GM23248 (cell line): ENCODE measurements at places on chromosomes 2 and 18.

- DNase-seq = no peak
Observed at GRCh38 chr2:106356291-106356690, 111.9 kb downstream of the RGPD3 start.

DNA sequence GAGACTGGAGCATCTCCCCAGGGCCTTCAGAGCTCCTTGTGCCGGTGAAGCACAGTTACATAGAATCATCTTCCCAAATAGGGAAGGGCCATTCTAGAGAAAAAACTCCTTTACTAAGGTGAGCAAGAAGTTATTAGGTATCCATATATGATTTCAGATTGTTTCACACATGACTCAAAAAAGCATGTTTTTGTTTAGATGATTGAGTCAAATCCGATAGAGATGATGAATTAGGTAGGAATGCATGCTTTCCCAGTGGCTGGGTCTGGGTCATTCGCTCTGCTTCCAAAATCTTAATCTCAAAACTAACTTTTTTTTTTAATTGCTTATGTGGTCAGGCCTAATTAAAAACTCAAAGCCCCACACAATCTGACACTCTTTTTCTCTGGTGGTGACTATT lies 3.8 kb downstream of the NT5C1B start:
- DNase-seq = peak; percentile 35

DNA sequence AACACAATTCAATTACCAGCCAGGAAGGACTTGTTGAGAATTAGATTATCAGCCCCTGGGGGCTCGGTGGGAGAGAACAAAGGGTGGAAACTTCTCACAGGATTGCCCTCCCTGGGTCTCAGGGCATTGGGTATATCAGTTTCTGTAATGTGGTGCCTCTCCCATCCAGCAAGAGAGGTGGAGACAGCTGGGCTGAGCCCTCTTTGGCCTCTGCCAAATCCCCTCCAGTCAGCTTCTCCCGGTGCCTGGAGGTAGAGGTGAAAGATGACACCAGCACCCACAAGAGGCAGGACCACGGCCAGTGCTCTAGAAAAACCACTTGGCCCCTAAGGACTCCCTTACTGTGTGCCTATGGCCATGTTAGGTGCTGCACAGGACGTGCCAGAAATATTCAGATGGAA lies 179.7 kb downstream of the HAUS1 start:
- DNase-seq = no peak

GRCh38 chr2:134410006-134410405 lies 156.1 kb downstream of the MGAT5 start:
- no peak for DNase-seq

DNA sequence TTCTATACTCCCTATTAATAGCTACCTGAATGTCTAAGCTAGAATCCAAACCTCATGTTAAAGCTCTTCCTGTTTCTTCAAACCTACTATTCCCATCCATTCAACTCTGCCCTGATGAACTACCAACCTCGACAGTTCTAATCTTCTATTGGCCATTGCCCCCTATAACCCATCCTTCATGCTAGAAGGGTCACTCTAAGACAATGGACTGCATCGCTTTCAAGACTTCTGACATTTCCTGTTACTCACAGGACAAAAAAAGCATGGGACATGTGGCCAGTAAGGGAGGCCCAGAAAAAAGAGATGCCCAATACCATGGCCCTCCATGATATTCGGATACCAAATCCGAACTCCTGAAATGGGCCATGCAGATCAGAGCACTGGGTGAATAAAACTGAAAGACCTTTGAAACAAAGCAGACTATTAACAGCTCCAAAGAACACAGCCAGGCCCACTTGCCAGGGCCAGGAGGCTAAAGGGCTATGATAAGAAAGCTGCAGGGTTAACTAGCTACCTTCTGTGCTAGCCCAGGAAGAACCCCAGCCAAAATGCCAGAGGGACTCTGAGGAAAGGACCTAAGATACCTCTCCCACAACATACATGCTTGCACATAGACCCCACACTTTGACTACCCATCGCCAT lies 4.5 kb downstream of the B4GALT6 start:
- no peak for DNase-seq

DNA sequence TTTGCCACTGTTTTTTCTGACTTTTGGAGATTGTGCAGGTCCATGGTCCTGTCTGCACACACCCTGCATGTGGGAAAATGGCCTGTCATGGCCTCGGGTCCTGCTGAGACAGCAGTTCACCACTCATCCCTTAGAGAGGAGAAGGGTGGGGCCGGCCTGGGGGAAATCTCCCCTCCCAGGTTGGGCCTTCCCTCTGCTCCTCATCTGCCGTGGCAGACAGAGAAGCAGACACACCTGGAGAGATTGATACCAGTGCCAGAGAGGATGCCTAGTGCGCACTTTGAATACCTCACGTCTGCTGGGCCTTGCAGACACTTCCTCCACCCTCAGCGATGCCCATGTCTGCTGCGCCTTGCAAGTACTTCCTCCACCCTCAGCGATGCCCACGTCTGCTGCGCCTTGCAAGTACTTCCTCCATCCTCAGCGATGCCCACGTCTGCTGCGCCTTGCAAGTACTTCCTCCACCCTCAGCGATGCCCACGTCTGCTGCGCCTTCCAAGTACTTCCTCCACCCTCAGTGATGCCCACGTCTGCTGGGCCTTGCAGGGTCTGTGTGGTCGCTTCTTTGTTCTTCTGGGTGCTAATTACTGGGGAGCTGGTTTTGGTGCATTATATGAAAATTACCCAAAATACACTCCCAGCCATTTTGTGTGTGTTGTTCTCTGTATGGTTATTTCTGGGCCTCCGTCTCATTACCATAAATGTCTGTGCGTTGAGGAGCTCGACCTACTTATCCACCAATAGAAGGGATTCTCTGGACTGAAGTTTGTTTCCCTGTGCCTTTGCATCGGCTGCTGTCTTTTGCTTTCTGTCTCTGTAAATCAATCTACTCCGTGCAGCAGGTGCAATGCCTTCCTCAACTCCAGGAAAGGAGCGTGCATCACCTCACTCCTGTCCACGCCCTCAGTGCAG lies 186.9 kb upstream of the PXDN start:
- DNase-seq = no peak
